NCI-H1417 (cell line): ENCODE measurements at places on chromosomes 5 and 9.

GRCh38 chr9:83011611-83012010 lies 51.3 kb downstream of the RASEF start:
- DNase-seq: no peak

- DNase-seq: no peak
Observed at GRCh38 chr5:176776141-176776865, 34.1 kb upstream of the UNC5A start.

DNA sequence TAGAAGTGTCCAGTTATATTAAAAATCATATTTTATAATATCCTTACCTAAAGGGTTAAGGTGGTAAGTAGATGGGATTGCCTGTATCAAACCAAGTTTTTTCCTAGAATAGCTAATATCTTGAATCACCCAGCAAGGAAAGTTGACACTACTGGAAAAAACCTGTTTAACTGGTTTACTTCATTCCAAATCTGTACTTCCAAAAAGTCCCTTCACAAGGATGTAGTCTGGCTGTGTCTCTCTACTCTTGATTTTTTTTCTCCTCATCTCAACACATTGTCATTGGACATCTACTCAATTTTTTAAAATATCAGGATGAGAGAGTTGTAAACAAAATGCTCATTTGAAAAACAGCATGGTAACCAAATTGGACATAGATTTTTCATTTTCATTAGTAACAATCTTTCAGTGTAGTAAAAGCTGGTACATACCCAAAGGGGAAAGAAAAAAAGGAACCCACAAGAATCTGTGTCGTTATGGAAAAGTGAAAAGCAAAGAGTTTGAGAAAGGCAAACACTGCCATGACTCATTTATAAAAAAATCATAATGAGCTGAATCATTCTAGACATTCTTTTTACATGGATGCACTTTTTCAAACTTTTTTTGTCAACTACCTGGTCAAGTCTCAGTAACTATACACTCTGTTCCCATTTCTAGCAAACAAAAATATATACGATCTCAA lies 173.5 kb downstream of the GLIS3 start:
- no peak for DNase-seq

- DNase-seq: no peak
Observed at GRCh38 chr9:126985870-126986498, 71.4 kb downstream of the RALGPS1 start.

- no peak for DNase-seq
Observed at GRCh38 chr5:156927545-156927944, 35.5 kb downstream of the TIMD4 start.

GRCh38 chr5:24401773-24402172 lies 243.0 kb downstream of the CDH10 start:
- DNase-seq: no peak

- no peak for DNase-seq
Observed at GRCh38 chr9:125378778-125379177, 117.2 kb downstream of the GAPVD1 start.

- no peak for DNase-seq
Observed at GRCh38 chr9:129290606-129291005, 112.5 kb upstream of the IER5L start.

GRCh38 chr5:157369507-157369906 lies 90.5 kb upstream of the NIPAL4 start:
- no peak for DNase-seq

- DNase-seq: no peak
Observed at GRCh38 chr5:33161421-33161820, 279.3 kb upstream of the TARS1 start.

DNA sequence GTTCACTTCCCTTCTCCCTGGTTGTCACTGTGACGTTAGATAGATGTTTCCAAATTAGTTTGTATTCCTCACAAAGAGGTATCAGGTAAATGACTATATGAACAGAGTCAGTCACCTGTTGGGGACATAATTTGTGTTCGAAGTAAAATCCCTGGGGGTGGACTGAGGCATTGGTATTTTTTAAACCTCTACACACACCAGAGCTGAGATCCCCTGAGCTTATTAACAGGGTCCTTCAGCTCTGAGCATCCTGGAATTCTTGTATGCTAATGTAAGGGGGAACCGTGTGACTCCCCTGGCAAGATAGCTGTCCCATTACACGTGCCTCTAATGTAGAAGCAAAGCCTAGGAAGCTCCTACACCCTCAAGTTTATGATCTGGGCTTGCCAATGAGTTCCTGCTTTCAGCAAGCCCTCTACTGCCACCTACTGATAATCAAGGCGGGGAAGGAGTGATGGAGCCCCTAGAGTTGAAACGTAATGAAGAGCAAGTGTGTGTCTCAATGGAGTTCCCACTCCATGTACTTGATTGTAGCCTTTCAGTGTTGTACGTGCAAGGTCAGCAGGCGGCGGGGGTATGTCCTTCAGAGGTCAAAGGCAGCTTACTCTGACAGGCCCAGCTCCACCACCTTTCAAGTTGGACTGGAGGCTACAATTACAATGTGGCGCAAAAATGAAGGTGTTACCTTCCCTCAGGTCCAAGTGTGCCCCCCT lies 14.4 kb downstream of the PRKACG start:
- DNase-seq: peak; percentile 46

DNA sequence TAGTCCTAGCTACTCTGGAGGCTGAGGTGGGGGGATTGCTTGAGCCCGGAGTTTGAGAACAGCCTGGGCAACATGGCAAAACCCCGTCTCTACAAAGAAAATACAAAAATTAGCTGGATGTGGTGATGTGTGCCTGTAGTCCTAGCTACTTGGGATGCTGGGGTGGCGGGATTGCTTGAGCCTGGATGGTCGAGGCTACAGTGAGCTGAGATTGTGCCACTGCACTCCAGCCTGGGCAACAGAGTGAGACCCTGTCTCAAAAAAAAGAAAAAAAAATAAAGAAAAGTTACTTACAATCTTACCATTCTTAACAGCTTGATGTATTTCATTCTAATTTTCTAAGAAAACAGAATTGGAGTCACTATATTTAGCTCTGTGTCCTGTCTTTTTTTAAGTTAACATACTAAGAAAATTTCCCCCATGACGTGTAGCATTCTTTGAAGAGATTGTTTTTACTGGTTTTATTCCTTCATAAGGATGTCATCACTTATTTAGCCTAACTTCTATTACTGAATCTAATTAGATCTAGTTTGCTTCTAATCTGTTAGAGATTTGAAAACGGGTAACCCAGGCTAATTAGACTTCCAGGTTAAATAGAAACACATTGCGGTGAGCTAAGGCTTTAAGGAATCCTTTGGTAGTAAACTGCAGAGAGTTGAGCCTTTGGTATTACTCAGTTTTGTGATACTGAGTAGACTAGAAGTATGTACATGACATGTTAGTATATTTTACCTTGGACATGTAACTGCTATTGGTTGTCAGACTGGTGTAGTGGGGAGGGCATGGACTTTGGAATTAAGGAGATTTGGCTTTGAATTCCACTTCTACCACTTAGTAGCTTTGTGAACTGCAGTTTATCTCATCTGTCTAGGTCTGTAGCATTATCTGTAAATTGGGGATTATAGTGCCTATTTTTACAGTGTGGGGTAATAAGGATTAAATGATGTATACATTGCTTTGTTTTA lies 24.0 kb downstream of the HSPA4 start:
- no peak for DNase-seq

GRCh38 chr5:38297830-38298608 lies 39.7 kb downstream of the EGFLAM start:
- DNase-seq: no peak

DNA sequence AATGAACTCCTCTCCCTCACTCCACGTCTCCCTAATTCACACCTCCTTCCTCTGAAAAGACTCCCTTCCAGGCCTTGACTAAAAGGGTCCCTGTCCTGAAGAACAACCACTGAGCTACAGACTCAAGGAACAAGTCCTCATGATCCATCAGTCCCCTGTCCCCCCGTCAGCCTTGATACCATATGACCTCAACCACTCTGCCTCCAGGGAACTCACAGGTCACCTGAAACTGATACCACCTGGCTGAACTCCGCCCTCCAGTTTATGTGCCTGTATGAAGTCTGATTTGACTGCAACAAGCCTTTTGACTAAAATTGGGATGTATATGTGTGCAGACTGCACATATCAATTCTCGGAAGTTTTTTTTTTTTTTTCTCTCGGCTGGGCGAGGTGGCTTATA lies 88.7 kb downstream of the UGCG start:
- DNase-seq: no peak

GRCh38 chr5:172843825-172844576 lies 9.9 kb downstream of the ERGIC1 start:
- no peak for DNase-seq

GRCh38 chr5:33008751-33009418 lies 297.8 kb downstream of the NPR3 start:
- no peak for DNase-seq

DNA sequence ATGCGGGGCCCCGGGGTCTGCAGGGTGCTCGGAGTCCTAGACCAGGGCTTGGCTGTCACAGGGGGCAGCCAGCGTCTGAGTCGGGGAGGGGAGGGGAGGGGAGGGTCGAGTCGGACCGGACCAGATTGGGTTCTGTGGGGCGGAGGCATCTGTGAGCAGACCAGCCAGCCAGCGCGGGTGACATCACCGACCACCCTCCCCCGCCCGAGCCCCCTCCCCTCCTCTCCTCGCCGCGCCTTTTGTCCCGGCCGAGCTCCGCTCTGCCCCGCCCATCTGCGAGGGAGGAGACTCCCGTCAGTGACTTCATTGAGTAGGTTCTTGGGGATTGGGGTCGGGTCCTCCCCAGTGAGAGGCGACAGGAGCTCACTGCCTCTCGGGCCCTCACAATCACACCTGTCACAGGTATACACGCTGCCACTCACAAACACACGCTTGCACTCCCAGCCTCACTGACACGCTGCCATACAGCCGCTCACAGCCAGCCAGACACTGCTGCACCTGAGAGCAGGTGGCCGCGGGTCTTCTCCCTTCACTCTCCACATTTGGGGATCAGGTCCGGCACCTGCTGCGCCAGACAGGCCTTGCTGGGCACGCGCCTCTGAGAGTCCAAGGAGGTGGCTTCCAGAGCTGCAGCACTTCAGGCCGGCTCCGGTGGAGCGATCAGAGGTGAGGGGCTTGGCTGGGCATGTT lies 546 bp downstream of the DNAJB5 start:
- DNase-seq: peak; percentile 39

DNA sequence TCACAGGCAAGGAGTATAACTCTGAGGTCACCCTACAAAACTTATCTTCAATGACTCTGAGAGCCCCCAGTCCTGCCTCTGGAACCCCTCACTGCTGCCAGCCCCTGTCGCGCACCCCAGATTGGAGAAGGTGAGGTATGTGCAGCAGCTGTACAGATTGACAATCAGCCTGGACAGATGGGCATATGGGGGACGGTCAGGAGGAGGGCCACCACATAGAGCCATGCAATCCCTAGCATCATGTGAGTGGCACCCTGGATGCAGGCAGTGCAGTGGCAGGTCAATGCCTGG lies 90.1 kb downstream of the LMX1B start:
- DNase-seq: no peak

DNA sequence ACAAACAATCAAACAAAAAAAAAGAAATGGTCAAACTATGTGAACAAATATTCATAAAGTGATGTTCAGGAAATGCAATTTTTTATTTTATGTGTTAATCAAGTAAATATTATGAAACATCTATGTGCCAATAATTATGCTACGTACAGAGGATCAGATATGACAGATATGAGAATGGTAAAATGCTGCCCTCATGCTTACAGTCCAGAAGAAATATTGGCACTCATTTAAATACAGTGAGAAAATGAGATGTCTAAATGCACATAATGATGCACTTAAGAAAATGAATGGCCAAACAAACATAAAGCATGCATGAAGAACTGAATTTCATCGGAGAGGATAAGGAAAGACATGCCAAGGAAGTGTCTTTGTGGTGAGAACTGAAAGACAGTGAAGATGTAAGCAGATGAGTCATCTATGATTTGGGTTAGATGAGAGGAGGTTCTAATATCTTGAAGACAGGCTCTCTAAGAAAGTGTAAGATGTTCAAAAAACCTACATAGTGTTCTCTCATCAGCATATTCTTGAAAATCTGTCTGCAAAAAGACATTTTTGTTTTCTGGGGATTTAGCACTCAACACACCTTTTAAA lies 1231.1 kb upstream of the ACO1 start:
- no peak for DNase-seq

GRCh38 chr5:90640484-90641059 lies 82.0 kb downstream of the ADGRV1 start:
- DNase-seq: peak; percentile 13

DNA sequence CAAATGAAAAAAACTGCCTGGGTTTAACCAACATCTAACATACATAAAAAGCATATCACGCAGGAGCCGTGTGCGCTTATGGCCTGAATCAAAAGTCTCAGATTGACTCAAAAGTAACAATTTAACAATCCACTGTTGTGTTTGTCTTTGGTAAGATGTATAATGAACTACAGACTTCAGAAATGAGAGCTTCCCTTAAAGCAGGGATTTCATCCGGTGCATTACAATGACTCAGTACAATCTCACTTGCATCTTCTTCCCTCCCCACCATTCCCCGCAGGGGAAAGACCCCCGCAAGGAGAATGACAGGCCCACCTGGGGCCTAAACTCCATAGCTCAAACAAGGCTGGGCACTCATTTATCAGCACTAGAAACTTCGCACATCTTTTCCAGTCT lies 1.4 kb downstream of the ZFR start:
- DNase-seq: no peak

- DNase-seq: no peak
Observed at GRCh38 chr5:57734296-57734695, 251.7 kb upstream of the ACTBL2 start.

DNA sequence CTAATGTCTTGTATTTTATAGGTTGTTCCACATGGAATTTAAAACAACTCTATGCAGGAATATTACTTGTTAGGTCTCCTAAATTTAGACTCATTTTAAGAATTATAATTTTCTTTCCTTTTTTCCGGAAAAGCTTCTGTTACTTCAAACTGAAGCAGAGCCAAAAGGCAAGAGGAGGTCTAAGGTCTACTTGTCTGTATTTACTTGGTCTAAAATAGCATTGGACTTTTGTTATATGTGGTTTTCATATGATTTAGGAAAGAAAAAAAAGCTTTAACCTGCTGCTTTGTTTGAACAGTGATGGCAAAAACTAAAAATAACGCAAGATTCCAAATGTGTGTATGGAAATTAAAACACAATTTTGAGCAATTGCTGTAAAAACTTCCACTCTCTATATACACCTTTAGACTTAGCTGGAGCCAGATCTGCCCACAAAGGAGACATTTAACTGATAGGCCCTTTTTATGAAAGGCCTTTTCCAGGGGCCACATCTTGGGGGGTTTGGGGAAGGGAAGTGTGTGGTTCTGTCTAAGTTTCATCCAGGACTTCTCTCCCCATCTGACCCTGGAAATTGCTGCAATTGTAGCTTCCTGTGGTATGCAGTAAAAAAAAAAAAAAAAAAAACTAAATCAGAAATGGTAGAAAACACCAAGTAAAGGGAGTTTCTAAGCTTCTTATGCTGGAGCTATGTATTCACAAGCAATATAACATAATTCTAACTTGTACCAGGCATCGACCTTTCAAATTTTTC lies 307.7 kb upstream of the MEF2C start:
- no peak for DNase-seq

DNA sequence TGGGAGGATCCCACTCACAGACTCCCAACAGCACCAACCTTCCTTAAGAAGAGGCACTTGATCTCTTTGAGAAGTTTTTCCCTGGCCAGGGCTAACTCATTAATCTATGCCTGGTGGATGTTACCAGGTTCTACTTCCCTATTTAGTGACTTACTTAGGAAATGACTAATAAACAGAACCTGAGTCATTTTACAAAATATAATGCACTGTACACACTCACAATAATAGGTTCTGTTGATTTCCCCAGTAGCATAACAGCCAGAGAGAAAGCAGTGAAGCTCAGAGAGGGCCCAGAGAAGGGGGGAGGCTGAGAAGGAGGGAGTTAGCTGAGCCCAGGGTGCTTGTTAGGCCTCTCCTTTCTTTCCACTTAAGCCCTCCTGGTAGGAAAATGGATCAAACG lies 27.1 kb downstream of the FRMD3 start:
- peak; percentile 57 for DNase-seq
